ENCODE measurements at places on chromosomes 5 and 9.

GRCh38 chr9:92035146-92035545 lies 80.1 kb downstream of the SPTLC1 start:
- no peak for DNase-seq

GRCh38 chr9:94528886-94529285 lies 26.0 kb upstream of the PCAT7 start:
- no peak for DNase-seq

- no peak for DNase-seq
Measured at GRCh38 chr5:82820188-82820587, 257.0 kb downstream of the TMEM167A start.

DNA sequence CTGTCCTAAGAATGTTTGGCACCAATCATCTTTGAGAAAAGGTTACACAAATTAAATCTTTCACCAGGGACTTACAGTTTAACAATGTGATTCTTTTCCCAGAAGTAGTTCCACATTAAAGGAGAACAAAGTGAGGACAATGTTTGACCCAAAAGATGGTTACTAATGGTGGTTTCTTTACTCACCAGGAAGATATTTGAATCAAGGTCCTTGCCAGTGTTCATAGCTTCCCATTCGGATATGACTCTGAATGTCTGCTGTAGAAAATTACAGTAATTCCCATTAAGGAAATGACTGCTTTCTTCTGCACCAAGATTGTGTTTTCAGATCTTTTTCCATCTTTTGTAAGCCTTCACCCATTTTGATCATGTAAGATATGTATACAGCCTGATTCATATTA lies 114.6 kb upstream of the ADAMTSL1 start:
- no peak for DNase-seq

DNA sequence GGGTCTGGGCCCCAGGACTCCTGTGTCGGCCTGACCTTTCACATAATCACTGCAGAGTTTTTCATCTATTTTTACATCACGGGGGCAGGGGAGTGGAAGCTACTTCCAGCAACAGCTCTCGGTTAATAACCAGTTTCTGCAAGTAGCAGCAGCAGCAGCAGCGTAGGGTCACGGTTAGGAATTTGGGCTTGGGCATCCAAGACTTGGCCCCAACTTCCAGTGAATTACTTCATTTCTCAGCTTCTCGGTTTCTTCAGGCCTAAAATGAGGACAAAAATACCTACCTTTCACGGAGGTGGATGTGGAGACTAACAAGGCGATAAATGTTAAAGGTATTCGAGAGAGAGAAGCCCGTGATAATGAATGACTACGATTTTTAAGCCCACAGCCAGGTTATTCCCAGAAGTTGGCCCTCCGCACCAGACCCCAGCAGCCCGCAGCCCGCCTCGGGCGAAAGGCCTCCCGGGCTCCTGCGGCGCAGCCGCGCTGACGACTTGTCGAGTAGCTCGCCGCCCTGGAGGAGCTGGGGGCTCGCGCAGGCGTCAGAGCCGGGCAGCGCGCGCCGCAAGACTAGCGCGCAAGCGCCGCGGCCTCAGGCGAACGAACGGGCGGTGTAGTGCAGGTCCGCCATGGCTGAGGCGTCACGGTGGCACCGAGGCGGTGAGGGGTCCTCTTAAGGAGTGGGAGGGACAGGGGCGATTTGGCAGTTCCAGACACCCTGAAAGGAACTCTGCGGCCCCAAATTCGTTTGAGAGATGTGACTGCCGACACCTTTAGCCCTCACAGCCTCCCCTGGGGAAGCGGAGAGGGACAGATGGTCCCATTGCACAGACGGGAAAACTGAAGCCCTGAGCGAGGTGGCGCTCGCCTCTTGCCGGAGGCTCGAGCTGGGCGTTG lies at the start of gene PKD2L2:
Gene PKD2L2, plus strand, starts transcription at position 595 of the 897 bp plus-strand sequence. Its CDS starts 35 bp downstream, at position 630.
- DNase-seq: peak; percentile 77

DNA sequence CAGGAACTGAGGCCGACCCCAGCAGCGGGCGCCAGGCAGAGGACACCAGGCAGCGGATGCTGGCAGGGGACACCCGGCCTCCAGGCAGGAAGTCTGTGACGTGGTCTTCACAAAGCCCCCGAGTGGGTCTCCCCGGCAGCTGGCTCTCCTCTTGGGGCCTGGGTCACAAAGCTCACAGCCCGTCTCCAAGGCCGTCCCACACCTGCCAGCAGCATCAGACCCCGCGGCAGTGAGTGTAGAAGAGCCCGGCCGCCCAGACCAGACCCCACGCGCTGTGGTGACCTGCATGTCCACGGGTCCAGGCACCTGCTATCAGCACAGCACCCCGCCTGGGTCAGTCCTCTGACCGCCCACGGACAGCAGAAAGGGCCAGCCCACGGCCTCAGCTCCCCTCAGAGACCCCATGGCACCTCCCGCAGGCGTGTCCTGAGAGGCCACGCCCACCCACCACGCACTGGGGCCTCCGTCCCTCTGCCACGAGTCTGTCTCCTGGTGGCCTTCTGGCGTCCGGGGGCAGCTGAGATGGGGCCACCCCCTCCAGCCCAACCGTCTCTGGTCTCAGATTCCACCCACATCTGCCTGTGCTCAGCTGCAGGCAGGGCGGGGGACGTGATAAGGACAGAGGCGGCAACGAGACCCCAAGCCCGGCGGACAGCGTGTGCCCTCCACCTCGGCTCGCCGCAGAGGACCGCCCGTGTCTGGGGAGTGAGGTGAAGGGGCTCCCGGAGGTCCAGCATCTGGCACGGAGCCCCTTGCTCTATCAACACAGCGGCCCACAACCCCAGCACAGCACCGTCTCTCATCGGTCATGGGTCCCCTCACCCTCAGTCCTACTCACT lies 34.2 kb downstream of the EXD3 start:
- DNase-seq: no peak

DNA sequence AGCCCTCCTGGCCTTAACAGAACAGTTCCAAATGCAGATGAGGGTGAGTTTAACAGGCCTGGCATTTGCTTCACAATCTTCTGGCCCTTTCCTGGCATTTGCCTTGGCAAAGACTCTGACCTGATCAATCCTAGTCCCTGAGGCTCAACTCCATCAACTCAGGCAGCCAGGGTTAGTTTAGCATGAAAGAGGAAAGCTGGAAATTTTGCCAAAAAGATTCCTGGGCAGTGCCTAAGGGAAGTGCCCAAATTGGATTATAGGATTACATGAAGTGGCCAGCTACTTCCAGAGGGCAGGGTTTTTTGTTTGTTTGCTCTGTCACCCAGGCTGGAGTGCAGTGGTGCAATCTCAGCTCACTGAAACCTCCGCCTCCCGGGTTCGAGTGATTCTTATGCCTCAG lies 36.8 kb downstream of the PCDHAC2 start:
- no peak for DNase-seq

- no peak for DNase-seq
Measured at GRCh38 chr5:143398053-143398355, 5.5 kb downstream of the NR3C1 start.

GRCh38 chr5:89428624-89429023 lies 545.6 kb upstream of the MEF2C start:
- no peak for DNase-seq

DNA sequence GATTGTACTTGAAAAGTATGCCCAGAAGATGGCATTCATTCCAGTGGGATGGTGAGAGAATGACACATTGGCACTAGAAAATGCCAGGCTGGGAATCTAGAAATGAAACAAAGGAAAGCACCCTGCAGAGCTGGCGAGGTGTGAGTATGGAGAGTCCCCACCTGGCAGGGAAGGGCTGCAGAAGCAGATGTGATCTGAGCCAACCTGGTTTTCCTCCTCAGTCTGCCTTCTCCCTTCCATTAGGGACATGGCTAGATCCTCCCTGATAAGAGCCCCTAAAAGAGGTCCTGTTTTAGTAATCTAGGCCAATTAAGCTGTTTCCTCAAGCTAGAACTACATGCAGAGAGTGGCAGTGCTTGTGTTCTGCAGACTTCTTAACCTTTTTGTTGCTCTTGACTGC lies 24.7 kb upstream of the TNFSF15 start:
- peak; percentile 42 for DNase-seq

GRCh38 chr5:139283252-139284166 lies 10.0 kb upstream of the MATR3 start:
- DNase-seq: no peak

DNA sequence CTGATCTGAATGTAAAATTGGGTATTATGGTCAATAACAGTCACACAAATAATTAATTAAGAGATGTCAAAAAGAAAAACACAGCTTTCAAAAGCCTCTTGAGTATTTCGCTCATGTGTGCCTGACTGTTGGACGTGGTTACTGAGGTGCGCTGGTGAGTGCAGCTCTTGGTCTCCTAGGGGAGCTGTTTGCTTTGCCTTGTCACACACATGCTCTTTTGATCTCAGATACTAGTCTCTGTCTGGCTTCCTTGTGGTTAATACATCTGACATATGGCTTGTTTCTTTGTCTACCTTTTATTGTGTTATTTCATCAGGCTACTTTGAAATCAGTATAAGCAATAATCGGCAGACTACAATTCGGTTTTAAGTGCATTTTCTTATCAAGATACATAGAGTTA lies 51.5 kb downstream of the PCSK1 start:
- DNase-seq: no peak

DNA sequence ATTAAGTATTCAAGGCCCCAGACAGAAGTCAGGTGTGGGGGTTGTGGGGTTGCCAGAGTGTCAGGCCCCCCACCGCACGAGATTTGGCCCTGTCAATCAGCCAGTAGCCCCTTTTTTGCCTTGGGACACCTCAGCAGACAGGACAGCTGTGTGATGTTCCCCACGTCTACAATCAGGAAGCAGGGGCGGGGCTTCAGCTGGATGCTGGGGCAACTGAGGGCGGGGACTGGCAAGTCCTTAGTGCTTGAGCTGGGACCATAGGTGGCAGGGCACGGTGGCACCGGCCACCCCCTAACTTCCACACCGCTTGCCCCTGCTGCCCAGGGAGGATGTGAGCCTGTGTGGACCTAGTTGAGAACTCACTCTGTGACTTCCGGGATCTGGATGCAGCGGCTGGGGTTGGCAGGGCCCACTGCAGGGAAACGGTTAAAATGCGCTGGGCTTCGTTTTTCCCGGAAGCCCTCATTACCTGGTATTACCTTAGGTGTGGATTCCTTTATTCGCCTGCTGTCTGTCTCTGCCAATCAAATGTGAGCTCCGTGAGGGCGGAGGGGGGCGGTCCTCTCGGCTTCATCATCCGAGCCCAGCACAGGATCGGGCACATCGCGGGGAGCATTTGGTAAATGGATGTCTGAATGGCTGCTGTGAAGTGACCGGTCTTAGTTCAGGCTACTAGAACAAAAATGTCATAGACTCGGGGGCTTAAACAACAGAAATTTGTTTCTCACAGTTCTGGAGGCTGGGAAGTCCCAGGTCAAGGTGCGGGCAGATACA lies 7.5 kb upstream of the GTF3C5 start:
- peak; percentile 18 for DNase-seq

DNA sequence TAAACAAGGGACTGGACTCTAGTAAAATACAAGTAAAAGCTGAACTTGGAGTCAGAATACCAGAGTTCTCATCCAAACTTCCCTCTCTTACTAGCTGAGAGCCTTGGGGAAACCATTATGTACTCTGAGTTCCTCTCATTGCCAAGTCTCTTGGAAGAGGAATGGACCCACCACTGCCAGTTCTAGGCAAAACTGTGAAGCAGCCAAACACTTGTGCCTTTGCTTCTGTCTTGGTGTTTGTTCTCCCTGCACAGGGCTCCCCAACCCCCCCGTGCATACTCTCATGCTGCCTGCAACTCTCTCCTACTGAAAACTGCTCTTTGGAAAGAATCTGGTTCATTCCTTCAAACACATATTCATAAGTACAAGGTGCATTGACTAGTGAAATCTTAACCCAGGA lies 102.6 kb downstream of the PDZD2 start:
- no peak for DNase-seq

GRCh38 chr5:1783216-1783554 lies 16.5 kb downstream of the MRPL36 start:
- no peak for DNase-seq

DNA sequence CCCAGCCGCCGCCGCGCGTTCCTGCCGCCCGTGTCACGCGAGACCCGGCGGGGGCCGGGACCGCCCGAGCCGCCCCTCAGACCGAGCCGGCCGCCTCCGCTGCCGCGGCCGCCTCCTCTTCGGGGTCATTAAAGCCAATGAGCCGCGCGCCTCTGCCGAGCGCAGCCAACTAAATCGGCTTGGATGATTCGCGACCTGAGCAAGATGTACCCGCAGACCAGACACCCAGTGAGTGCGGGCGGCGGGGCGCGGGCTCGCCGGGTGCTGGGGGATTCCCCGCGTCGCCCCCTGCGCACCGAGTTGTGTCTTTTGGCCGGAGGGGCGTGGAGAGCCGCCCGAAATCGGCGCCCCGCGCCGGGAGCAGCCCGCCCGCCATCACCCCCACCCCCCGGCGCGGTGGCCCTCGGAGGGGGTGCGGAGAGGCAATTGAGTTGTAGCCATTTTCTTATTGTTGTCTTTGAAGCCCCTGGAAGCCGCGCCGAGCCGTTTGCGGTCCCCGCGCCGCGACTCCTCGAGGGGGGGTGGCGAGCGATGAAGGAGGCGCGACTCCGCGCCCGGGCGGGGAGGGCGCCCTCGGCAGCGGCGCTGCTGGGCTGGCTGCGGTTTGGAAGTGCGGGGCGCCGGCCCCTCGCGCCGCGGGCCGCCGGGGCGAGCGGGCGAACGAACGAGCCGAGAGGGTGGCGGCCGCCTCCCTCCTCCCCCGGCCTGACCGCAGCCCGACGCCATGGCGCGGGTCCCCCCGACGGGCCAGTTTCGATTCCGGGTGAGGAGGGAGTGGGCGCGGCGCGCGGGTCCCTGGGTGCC lies 1.0 kb downstream of the TLE4 start:
- DNase-seq: peak; percentile 65

GRCh38 chr5:120512791-120513650 lies 48.9 kb downstream of the PRR16 start:
- DNase-seq: no peak

DNA sequence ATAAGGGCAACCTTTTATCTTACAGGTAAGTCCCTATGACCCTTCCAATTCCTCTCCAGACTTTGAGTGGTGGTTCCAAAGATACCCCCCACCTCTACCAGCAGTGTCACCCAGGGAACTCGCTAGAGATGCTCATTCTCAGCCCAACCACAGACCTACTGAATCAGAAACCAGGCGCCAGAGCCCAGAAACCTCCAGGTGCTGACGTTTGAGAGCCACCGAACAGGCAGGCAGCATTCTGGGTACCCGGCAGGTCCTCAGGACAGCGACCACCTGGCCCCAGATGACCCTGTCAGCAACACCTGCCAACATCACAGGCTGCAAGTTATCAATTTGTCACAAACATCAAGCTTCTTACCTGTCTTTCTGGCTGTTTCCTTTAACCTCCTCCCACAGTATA lies 19.5 kb downstream of the RAPGEF1 start:
- no peak for DNase-seq

GRCh38 chr9:107266624-107267368 lies 16.3 kb upstream of the RAD23B start:
- no peak for DNase-seq

GRCh38 chr9:133758228-133758627 lies 20.1 kb upstream of the SARDH start:
- DNase-seq: no peak
